ENCODE measurements at places on chromosomes 7 and 10.

- DNase-seq: no peak
Observed at GRCh38 chr7:87833130-87833529, 43.0 kb downstream of the SLC25A40 start.

- DNase-seq: peak; percentile 31
Observed at GRCh38 chr7:35694161-35694783, 663 bp downstream of the HERPUD2 start.

DNA sequence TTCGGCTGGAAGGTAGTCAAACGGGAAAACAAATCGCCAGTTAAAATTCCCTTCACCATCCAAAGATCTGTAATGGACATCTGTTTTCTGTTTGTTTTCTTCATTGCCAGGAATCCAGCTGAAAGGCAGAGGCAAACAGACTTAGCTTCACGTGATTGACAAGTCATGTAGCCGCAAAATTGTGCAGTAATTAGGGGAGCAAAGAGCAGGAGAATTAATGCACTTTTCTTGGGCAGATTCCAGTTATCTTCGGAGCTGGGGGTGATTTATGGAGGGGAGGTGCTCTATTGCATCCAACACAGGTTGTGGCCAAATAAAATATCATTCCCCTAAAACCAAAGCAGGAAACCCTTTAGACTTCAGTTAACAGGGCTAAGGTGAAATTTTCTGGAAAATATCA lies 162.2 kb downstream of the MYOF start:
- no peak for DNase-seq

GRCh38 chr7:46968003-46968402 lies 613.9 kb downstream of the TNS3 start:
- no peak for DNase-seq

- DNase-seq: no peak
Observed at GRCh38 chr7:151430391-151431205, 9.3 kb downstream of the CRYGN start.

- no peak for DNase-seq
Observed at GRCh38 chr10:112095731-112096130, 87.8 kb downstream of the GPAM start.

DNA sequence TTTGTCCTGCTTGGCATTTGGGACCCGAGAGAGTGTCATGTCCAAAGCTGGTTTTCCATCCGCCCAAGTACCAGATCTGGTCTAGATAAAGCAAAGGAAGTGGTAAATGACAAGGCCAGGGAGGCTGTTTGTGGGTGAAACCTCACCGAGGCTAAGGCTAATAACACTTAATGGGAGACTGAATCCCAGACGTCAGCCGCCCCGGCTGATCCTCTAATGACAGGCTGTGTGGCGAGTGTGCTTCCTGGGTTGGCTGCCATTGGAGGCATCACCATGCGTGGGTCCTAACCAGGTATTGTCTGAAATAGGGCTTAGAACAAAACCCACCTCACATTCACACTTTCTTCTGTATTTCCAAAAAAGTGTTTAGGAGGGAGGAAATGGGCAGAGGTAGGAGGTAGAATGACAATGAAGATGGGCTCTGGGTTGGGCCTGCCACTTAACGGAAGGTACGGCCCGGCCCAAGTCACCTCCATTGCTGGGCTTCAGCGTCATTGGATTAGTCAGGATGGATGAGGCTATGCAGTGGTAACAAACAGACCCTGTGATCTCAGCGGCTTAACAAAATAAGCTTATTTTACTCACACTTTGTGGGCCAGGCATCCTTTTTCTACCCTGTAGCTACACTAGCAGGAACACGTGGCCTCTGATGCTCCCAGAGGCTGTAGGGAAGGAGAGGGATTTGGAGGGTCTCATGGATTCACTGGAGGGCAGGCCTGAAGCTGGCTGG lies 59.7 kb downstream of the PROSER2 start:
- DNase-seq: no peak

DNA sequence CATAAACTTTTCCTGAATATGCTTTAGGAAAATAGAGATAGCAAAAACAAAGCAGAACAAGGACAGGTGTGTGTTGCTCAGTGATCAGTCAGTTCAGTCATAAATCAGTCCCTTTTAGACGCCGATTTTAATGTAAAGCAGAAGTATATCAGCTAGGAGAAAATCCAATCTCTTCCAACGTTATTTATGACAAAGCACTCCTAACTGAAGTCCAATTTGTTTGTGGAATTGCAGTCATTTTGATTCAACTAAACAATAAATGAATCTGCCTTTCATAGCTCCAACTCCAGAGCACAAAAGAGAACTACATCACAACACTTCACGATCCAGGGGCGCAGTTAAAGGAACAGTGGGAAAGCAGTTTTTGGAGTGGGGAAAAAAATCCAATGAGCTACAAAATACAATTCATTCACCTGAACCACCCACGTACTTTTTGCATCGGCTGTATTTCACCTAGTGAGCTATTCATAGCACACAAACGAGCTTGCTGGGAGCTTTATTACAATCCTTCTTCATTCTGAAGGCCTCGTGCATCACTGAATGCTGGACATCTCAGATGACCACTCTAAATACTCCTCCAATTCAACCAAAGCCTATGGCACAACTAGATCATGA lies 151.3 kb downstream of the LRRN3 start:
- no peak for DNase-seq

DNA sequence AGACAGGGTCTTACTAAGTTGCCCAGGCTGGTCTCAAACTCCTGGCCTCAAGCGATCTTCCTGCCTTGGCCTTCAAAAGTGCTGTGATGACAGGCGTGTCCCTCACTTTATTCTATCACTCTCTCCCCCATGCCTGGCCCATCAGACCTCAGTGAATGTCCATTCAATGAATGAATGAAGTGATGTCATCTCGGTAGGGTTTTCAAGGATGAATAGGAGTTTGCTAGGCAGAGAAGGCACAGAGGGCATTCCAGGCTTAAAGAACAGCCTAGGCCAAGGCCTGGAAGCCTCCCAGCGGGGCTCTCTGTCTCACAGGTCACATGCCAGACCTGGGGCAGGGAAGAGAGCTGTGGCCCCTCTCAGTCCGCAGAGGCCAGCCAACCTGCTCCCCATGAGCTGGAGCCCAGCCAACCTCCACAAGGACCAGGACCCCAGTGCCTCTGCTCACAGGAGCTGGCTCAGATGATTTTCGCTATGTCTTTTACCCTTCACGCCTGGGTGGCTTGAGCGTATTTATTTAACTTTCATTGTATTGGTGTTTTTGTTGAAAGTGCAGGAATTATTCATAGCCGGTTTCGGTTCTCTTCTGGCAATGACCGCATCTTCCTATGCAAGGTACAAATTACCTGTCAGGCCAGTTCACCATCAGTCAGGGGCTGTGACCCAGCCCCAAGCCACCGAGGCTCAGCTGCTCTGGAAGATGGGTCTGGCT lies 11.8 kb upstream of the TNRC18 start:
- DNase-seq: no peak

DNA sequence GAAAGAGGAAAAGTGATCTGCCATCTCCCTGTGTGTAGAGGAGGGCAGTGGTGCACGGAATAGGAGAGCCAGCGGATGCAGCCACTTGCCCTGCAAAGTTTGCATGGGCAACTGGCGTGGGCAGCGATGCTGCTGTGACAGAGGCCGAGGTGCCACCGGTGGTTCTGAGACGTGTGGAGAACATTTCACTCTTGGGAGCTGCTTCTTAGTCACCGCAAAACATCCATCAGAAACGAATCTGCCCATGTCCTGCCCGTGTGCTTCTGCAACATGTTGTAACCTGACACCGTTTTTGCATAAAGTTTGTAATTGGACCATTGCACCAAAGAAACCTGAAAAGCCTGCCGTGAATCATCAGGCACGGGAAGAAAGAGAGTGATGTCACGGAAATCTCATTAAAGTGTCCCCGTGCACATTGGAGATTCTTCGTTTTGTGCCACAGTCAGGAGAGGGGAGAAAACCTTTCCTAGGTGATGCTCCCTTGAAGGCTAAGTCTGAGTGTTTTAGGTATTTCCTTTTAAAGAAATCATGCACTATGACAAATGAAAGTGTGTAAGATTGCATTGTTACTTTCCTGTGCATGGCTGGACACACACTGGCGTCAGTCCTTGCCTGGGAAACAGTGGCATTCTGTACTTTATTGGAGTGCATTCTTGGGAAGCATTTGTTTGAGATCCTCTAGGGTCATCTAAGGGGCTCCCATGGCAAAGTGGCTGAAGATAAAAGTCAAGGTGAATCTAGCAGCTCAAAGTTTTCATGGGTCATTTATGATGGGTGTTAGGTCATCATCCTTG lies 302.6 kb downstream of the KLF6 start:
- peak; percentile 32 for DNase-seq

GRCh38 chr7:112405286-112405685 lies 45.0 kb upstream of the IFRD1 start:
- DNase-seq: no peak

DNA sequence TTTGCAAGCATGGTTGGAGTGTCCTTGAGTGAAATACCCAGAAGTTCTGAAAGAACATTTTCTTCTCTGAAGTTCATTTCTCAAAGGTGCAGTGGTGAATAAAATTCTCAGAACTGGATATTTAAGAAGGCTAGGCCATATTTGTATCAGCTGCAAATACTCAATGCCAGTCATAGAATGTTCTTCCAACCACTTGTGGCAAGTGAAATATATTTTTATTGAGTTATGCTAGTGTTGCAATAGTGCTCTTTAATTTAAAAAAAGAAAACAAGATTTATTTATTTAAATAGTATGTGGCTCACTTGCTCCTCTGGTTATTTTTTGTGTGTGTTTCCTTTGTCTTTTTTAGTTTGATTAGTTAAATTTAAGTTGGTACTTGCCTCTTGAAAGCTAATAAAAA lies 64.5 kb downstream of the PALS2 start:
- no peak for DNase-seq

DNA sequence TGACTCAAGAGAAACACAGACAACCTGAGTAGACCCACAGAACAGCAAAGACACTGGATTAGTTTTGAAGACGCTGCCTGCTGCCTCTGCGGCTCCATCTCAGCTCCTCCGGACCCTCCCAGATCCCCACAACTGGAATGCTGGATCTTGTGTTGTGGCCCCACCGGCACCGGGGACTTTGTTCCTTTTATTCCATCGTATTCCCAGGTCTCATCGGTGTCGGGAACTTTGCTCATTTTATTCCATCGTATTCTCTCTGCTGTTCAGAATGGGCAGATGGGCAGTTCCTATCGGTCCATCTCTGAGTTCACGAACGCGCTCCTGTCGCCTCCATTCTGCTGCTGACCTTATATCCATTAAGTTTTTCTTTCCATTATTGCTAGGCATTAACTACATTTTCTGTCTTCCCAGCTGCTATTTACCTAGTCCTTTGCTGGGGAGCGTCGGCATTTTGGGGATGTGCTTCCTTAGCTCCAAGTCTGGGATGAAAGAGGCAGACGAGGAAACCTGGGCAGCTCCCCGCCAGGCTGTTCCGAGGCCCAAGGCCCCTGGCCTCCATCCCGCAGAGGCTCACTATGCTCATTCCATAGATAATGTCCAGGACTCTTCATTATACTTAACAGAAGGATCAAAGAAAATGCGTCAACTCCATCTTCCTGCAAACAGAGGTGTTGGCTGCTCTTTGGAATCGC lies 192.4 kb downstream of the MAD1L1 start:
- DNase-seq: peak; percentile 9

DNA sequence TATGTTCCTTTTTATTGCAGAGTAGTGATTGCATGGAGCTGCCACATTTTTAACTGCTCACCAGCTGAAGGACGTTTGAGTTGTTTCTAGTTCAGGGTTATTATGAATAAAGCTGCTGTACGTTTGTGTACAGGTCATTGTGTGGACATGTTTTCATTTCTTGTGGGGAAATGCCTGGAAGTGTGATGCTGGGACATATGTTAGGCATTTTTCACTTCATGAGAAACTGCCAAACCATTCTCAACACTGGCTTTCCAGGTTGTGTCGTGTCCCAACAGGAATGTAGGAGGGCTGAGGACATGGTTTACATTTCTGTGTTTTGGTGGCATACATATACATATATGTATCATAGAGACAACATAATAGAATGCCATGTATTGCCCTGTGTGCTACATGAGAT lies 73.0 kb downstream of the NEURL1 start:
- DNase-seq: no peak

DNA sequence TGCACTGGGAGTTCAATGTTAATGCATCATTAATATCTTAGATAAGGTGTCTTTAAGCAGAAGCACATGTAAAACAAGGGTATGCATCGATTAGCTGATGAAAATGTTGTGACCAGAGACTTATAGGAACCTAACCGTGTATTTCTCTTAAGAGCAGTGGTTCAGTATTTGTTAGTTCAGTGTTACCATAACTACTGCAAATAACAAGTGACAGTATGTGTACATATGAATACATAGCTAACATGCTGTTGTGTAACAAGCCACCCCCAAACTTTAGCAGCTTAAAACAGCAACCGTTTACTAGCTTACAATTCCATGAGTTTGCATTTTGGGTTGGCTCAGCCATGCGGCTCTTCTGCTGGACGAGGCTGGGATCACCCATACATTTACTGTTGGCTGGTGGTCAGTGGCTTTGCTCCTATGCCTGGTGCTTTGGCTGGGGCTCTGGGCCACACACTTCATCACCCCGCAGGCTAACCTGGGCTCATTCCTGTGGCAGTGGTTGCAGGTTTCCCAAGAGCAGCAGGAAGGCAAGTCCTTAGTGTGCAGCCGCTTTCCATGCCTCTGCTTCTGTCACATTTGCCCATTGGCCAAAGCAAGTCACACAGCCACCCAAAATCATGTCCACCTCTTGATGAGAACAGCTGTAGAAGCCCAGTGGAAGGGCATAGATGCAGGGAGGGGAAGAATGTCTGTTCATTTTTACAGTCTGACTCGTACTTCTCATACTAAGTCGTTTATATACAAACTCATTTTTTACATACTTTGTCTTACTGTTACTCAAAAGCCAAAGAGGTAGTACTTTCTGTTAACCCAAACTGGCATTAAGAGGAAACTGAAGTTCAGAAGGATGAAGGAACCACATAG lies 103.3 kb upstream of the GATA3 start:
- DNase-seq: no peak

DNA sequence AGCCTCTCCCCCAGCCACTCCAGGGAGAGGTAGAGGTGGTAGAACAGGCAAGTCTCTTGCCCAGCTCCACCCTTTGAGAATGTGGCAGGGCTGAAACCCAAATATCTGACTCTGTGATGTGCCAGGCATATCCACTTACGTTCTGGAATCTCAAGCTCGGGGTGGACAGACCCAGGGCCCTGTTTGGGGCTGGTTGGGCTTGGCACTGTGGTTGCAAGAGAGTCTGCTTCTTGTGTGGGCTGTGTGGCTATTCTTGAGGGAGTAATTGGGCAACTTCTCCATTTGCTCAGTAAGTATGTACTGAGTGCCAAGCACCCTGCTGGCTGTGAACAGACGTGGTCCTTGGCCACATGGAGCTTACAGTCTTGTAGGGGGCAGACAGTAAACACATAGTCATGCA lies 4.7 kb downstream of the UBTD1 start:
- peak; percentile 60 for DNase-seq

- no peak for DNase-seq
Observed at GRCh38 chr10:95260397-95260881, 30.4 kb downstream of the PDLIM1 start.
